Stimulated activated CD8-positive, alpha-beta memory T cell treated with anti-CD3 and anti-CD28 coated beads, Interleukin-2, amount 100 ng/mL, for 48 hours (primary cell): ENCODE measurements at places on chromosomes 13 and 19.

DNA sequence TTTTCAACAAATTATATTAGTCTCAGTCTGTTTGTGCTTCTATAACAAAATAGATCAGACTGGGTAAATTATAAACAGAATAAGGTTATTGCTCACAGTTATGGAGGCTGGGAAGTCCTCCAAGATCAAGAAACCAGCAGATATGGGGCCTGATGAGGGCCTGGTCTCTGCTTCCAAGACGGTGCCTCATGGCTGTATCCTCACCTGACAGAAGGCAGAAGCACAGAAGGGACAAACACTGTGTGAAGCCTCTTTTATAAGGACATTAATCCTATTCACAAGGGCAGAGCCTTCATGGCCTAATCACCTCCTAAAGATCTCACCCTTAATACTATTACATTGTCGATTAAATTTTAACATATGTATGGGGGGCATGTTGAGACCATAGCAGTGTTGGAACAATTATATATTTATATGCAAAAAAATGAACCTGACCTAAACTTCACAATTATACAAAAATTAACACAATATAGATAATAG is 12.7 kb downstream of the F10 start:
- no peak for DNase-seq

DNA sequence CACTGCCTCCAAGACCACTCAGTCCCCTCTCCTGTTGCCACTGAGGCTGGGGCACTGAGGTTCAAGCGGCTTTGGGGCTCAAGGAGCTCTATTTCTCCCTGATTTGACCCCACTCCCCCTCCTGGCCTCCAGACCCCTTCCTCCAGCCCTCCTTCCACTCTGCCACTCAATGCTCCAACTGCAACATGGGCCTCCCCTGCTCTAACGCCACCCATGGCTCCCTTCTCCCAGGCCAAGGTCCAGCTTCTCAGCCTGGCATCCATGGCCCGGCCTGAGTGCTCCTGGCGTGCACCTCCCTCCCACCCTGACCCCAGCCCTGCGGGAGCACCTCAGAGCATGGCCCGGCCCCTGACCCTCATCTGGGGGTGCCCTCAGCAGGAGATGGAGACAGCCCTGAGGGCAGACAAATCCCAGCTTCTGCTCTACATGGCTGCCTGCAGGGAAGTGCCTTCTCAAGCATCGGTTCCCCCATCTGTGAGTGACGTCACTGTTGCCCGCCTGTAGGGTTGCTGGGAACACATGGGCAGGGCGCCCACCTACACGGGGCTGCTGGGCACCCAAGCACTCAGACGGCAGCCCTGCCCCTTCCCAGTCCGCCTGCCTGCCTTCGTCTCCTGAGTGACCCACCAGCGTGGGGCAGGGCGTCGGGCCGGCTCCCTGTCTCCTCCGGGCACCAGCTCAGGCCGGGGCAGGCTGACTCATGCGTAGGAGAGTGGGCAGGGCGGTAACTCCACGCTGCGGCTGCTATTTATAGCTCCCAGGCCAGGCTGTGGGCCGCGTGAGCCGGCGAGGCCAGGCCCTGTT is 1.6 kb upstream of the DIRAS1 start:
- no peak for DNase-seq

- DNase-seq, result no peak
Measured at GRCh38 chr19:30739394-30739793, 367.2 kb downstream of the ZNF536 start.

- no peak for DNase-seq
Measured at GRCh38 chr13:45492538-45492937, 27.8 kb downstream of the COG3 start.

- no peak for DNase-seq
Measured at GRCh38 chr19:15548648-15549047, 40.3 kb downstream of the CYP4F22 start.

DNA sequence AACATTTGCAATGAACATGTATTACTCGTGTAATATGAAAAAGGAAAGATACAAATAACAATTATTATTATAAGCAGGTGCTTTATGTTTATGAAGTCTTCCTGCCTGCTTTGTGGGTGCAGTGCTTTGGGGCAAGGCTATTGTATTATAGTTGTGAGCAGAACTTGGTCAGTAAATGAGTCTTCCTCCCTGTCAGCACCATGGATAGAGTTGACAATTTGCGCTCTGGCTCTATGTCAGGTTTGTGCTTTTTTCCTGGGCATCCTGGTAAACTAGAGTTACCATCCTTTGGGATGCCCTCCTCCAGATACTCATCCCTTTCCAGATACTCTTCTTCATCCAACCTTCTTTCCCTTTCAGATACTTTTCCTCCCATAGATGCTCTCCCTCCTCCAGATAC is 19.6 kb downstream of the ERICH6B start:
- DNase-seq, result no peak

- DNase-seq, result no peak
Measured at GRCh38 chr13:85665286-85665685, 133.9 kb downstream of the SLITRK6 start.

- no peak for DNase-seq
Measured at GRCh38 chr13:93875547-93875946, 603.9 kb downstream of the DCT start.

DNA sequence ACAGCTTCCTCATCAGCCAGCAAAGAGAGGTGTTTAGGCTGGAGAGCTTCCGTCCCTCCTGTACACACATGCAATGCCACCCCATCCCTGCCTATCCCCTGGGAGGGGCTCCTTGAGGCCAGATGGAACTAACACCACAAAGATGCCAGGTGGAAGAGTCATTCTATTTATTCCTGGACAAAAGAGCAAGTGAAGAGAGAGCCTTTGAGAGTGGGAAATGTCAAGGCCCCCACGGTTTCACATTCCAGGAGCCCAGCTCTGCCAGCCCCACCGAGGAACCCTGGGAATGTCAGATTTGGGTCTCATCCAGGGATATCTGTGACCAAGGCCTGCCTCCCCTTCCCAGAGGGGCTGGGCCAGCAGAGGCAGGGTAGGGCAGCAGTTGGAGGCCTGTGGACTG is 30.8 kb upstream of the IGFL1 start:
- no peak for DNase-seq

DNA sequence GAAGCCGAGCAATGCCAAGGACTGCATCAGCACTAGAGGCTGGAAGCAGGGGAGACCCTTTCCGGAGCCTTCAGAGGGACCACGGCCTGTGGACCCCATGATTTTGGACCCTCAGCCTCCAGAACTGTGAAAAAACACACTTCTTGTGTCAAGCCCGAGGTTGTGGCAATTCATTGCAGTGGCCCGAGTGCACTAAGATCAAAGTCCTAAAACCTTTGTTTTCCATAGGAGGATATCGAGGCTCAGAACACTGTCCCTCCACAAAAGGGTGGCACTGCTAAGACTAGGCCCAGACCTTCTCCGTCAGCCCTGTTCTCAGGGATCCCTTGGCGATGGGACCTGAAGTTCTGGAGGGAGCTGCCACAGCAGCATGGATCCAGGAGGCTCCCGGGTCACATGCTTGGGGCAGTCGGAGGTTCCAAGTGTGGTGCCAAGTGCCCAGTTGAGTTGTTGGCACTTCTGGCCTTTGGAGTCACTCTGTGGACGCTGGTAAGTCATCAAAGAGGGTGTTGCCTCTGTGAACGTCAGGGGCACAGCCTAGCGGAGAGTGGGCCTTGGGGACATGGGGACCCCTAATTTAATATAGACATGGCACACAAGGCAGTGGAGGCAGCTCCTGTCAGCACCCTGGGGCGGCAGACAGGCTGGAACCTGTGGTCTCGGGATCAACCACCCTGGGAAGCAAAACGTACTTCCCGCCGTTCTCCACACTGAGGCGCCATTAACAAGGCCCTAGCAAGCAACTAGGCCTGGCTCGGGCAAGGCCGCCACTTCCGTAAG is 199.2 kb downstream of the COL4A1 start:
- DNase-seq, result no peak

GRCh38 chr19:55476100-55476775 is at the start of gene ZNF628:
Gene ZNF628, plus strand, starts transcription at chr19:55476617. Its CDS starts 3,294 bp downstream, at chr19:55479911.
- peak; percentile 98 for DNase-seq

DNA sequence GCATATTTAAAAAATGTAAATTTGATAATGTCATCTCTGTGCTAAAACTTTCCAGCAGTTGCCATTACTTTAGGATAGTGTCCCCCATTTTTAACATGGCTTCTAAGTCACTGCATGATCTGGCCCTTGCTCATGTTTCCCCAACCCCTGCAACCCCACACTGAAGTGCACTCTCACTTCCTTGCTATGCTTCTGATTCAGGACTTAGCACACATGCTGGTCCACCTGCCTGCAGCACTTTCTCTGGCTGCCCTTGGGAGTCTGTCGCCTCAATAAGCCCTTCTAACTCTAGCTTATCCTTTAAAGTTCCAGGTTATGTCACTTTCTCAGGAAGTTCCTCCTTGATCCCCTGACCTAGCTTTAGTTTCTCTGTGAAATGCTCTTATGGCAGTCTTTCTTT is 241.0 kb downstream of the POSTN start:
- DNase-seq, result no peak

- DNase-seq, result no peak
Measured at GRCh38 chr13:96338030-96338429, 248.1 kb downstream of the HS6ST3 start.

GRCh38 chr13:114268344-114269280 is 12.8 kb upstream of the UPF3A start:
- DNase-seq, result no peak

- DNase-seq, result no peak
Measured at GRCh38 chr19:22832031-22832762, at the start of gene ZNF723. Gene ZNF723, plus strand, starts transcription at chr19:22832291. Its CDS starts 89 bp downstream, at chr19:22832380.

GRCh38 chr19:12946092-12946721 is 545 bp downstream of the RAD23A start:
- peak; percentile 43 for DNase-seq

- no peak for DNase-seq
Measured at GRCh38 chr13:95296326-95296925, 4.8 kb downstream of the ABCC4 start.

GRCh38 chr19:5472286-5472685 is 17.1 kb downstream of the ZNRF4 start:
- DNase-seq, result no peak

DNA sequence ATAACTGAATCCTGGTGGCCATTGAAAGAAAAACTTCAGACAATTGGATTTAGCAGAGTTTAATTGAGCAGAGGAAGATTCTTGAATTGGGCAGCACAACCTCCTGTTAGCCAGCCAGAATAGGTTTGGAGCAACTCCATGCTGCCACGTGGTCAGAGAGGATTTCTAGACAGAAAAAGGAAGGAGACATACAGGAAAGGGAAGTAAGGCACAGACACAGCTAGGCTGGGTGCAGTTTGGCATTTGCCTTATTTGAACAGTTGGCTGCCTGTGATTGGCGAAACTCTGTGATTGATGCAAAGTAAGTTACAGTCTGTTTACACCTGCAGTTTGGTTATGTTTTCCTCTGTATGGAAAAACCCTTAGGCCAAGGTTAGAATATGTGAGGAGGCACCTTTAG is 85.8 kb upstream of the SPATA13 start:
- DNase-seq, result no peak

- no peak for DNase-seq
Measured at GRCh38 chr19:36244066-36244465, 29.2 kb downstream of the ZNF146 start.
